ENCODE measurements at places on chromosomes 7 and 10. TPM values are rescaled to one million over a fixed set of nuclear protein-coding genes. Genes with fewer than 3 reads are reported as not detected.

The CRTAC1 gene
- not detected for total RNA-seq

The BRI3 gene
- 44.5 TPM for total RNA-seq

The MYL10 gene
- total RNA-seq: not detected

The FAM25G gene
- total RNA-seq: not detected

The MGMT gene
- total RNA-seq: 17.9 TPM

The TRPV5 gene
- total RNA-seq: not detected

The ST8SIA6 gene
- 0.32 TPM for total RNA-seq

The SPDYE18 gene
- 1.0 TPM for total RNA-seq

The FXYD4 gene
- total RNA-seq: 0.30 TPM

The THSD7A gene
- total RNA-seq: not detected

The STEAP2 gene
- 0.02 TPM for total RNA-seq

The FAM25C gene
- not detected for total RNA-seq

The NPTX2 gene
- total RNA-seq: not detected

The SAP25 gene
- total RNA-seq: 21.4 TPM

The ABCA13 gene
- not detected for total RNA-seq

The RELN gene
- total RNA-seq: not detected

The ASB10 gene
- total RNA-seq: not detected

The ADCYAP1R1 gene
- total RNA-seq: not detected

The ZNF273 gene
- 8.6 TPM for total RNA-seq

The KCND2 gene
- total RNA-seq: not detected

The TRDMT1 gene
- total RNA-seq: 9.8 TPM

The CCDC172 gene
- not detected for total RNA-seq

The ACTL6B gene
- total RNA-seq: not detected

The MACC1 gene
- total RNA-seq: 0.02 TPM

The SUFU gene
- total RNA-seq: 14.2 TPM

The DLG5 gene
- 7.6 TPM for total RNA-seq

The SERPINE1 gene
- total RNA-seq: 0.27 TPM

The ADAM12 gene
- 0.14 TPM for total RNA-seq

The KAZALD1 gene
- 0.36 TPM for total RNA-seq

The ITGB8 gene
- not detected for total RNA-seq

The CLDN4 gene
- total RNA-seq: not detected

The HOXA5 gene
- not detected for total RNA-seq

The SDHAF3 gene
- 17.5 TPM for total RNA-seq

The CTAGE8 gene
- 0.98 TPM for total RNA-seq

The GPR22 gene
- total RNA-seq: not detected

The SPAG6 gene
- total RNA-seq: 0.61 TPM

The PNLIPRP2 gene
- not detected for total RNA-seq

The ANKRD30A gene
- not detected for total RNA-seq

The LRRC61 gene
- total RNA-seq: 20.9 TPM

The PHKG1 gene
- 3.7 TPM for total RNA-seq

The PIK3CG gene
- total RNA-seq: 35.5 TPM

The OGDH gene
- 130 TPM for total RNA-seq

The MCM10 gene
- 61.7 TPM for total RNA-seq

The FBXO24 gene
- total RNA-seq: 1.2 TPM

The PKD2L1 gene
- total RNA-seq: 0.14 TPM

The HYAL4 gene
- not detected for total RNA-seq

The IMPDH1 gene
- total RNA-seq: 92.4 TPM

The ACADSB gene
- 19.2 TPM for total RNA-seq

Data from T-helper 2 cell treated with Interferon-gamma antibody and Interleukin-4, amounts not matched to agents 100 ng/mL and 5 ng/mL, for 36 hours (primary cell).